MG63 (cell line): ENCODE measurements at places on chromosomes 5 and 9. TPM values are rescaled to one million over a fixed set of nuclear protein-coding genes. Genes with fewer than 3 reads are reported as not detected.
A peak's percentile ranks its signal among the peaks of the same experiment; 100 is the strongest.

The EEIG1 gene
- 10.3 and 11.8 TPM in 2 replicates for total RNA-seq

The ADAMTSL2 gene
- 0.10 and 0.72 TPM in 2 replicates for total RNA-seq

- no peak for DNase-seq
Observed at GRCh38 chr9:136565086-136565714, 19.4 kb upstream of the NOTCH1 start.

The CDC14B gene
- total RNA-seq: 4.0 and 14.8 TPM in 2 replicates

DNA sequence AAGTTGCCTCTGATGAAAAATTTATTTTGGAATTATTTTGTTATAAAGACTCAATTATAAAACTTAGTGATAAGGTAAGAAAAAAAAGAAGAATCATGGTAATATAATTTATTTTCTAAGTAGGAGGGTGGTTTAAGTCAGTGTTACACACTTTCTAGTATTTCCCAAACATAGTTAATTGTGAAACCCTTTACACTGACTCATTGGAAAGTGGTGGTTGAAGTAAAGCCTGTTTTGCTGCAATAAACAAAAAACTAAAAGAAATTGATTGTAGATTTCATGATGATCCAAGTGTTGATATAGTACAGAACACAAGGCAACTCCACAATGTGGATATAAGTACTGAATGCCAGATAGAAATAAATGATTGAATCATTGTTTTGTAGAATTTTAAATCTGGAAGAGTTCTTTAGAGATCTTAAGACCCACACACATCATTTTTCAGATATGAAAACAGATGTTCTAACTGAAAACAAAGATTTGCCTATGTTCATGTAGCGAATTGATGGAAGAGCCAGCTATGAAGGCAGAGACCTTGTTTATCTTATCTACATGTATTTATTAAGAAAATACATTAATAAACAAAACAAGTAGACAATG, 539.8 kb downstream of the PRELID2 start:
- no peak for DNase-seq

DNA sequence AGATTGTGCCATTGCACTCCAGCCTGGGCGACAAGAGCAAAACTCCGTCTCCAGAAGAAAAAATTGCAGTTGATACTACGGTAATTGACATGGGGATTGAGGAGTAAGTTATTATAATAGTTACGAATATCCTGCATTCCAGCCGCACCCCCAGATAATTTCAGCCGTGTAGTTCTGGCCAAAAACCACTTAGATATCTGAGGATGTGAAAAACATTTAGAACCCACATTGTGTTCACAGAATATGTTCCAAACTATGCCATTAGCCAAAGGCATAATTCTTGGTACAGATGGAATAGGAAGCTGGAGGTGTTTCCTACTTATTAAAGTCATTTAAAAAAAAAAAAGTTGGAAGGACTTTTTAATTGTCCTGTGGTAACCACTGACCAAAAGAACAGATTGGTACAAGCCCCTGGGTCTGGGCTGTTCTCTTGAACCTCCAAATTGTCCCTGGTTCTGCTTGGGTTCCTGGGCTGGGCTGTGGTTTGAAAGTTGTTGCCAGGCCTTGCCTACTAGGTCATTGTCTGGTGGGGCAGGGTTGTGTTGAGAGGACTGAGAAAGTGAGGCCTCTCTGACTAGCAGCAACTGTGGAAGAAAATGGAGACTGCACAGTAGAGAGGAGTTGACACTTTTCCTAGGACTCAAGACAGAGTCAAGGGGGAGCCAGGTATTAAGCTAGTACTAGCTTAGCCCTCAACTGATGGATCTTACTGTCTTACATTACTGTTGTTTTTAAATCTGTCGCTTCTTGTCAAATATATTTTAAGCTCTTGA, 198.8 kb downstream of the NR3C1 start:
- DNase-seq: peak; percentile 31

The TAF1L gene
- total RNA-seq: not detected in 2 replicates

DNA sequence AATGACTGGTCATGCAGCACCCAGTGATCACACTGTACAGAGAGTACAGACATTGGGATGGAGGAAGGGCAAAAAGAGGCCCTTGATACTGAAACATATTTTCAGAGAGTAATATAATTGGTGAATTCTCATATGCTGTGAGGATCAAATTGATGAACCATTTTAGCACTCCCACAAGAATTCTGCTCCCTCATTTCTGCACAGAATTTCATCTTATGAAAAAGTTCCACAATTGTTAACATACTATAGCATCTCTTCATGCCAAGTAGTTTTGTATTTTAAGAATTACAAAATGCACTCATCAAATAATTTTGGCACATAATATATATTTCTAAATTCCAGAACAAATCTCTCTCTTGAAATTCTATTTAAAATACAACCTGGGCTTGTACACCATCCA, 351.2 kb downstream of the PDE4D start:
- DNase-seq: no peak

The NCS1 gene
- total RNA-seq: 16.6 and 34.4 TPM in 2 replicates

DNA sequence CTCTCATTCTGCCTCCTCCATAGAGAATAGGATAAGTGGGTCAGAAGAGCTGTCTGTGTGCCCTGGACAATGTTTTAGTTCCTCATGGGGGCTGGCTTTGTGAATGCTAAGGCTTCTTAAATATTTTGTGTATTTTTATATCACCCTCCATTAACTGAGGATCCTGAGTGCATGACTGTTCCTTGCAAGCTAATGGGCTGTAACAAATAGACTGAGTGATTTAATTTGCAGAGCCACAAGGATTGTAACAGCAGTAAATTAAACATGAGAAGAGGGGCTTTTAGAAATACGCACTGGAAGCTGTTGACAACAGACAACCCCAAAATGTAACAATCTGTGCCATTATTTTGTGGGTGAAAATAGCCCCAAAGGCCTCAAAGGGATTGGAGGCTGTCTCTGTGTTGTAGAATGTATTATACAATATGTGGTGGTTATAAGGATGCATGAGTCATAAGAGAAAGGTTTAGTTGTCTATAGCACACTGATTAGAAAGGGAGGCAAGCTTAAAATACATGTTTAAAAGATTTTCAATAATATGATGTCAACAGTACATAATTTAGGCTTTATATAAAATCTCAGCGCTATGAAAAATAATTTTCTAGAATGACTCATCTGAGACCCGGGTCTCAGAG, 152.7 kb upstream of the ACTBL2 start:
- no peak for DNase-seq

The RRAGA gene
- total RNA-seq: 253 and 254 TPM in 2 replicates

- peak; percentile 11 for DNase-seq
Observed at GRCh38 chr9:74663439-74663838, 166.3 kb downstream of the RORB start.

DNA sequence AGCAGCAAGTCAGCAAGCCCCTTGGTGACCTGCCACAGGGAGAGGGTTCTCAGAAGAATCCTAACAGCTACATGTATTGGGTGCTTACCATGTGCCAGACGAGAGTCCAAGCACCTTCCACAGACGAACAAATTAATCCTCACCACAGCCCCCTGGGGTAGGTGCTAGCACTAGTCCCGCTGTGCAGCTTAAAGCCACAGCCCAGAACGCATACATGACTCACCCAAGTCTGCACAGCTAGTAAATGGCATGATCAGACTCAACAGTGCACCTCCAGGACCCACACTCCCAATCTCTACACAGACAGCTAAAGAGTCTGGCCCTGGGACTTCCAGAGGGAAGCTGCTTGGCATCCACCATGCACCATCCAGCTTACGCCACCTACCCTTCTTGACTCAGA, 111.5 kb downstream of the PAX5 start:
- DNase-seq: peak; percentile 71

- DNase-seq: no peak
Observed at GRCh38 chr5:143448518-143448917, 45.0 kb upstream of the NR3C1 start.

- DNase-seq: no peak
Observed at GRCh38 chr5:124728968-124729332, 17.5 kb downstream of the ZNF608 start.

DNA sequence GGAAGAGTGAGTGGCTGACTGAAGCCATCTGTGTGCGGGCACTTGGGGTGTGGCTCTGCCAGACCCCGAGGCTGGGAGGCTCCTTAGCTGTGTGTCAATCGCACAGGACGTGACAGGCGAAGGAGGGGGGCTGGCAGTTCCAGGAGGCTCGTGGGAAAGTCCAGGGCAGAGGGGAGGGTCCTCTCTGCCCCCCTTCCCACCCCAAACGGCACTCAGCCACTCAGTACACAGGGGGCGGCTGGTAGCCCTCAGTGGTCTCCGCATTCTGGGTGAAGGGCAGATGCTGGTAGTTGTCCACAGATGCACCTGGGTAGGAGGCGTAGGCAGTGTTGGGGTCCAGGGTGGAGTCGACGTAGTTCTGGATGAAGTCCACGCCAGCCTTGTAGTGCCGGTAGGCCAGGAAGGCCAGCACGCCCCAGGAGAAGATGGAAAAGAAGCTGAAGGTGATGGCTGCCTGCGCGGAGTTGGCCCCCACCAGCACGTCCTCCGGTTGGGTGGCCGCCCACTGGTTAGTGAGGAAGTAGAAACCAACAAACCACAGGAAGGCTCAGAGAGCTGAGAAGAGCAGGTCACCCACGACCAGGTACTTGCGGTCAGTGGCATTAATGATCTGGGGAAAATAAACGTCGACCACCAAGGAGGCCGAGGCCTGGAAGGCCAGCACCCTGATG, 85.4 kb upstream of the CEP78 start:
- DNase-seq: no peak

DNA sequence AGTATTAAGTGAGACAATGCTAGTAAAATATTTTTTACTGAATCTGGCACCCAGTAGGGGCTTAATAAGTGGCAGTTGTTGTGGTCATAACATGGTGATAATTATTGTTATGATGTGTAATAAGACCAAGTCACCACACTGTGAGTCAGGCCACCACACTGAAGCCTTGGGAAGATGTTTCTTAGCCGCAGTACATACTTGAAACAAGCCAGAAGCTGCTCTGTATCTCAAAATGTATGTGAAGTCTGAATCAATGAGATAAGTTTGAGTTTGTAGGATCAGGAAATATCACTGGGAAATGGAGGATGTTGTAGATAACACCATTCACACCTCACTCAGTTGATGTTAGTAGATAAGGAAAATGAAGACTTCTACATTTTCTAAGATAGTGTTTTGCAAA, 51.3 kb upstream of the PTPN3 start:
- no peak for DNase-seq

The HTR4 gene
- not detected in 2 replicates for total RNA-seq

The BARX1 gene
- total RNA-seq: 170 and 176 TPM in 2 replicates

DNA sequence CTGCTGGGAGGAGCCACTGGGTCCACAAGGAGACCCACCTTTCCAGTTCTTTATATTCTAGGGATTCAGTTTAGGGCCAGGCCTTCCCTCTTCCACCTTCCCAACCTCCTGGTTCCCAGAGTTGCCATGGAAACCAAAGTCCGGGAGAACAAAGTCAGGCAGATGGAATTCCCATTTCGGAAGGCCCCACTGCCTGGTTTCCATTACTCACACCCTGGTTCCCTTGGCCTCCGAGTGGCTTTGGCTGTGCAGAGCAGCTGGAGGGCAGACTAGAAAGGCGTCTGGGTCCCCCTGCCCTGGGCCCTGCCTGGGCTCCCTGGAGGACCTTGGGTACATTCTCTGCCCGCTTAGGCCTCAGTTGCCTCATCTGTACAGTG, 136.1 kb downstream of the RGS3 start:
- DNase-seq: peak; percentile 86

GRCh38 chr5:147310059-147310704, 75.4 kb downstream of the STK32A start:
- peak; percentile 95 for DNase-seq

The FYB1 gene
- not detected in 2 replicates for total RNA-seq

GRCh38 chr5:138711087-138711486, 42.1 kb upstream of the CTNNA1 start:
- DNase-seq: no peak

The ANKRD18A gene
- 0.07 TPM in 1 of 2 replicates, not detected in the other for total RNA-seq

DNA sequence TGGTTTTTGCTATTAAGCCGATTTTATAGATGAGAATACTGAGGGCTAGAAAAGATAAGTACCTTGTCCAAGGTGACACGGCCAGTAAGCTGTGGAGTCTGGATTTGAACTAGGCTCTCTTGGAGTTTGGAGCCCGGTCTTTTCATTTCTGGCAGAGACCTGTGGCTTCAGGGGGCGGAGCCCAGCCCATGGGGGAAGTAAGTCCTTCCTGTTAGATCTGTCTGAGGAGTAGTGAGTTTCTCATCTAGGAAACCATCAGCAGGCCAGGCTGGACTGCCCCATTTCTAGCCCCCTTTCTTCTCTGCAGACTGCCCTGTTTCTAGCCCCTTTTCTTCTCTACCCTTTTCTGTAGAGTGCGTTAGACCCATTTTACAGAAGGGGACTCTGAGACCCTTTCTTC, 521 bp upstream of the PTGS1 start:
- DNase-seq: no peak

DNA sequence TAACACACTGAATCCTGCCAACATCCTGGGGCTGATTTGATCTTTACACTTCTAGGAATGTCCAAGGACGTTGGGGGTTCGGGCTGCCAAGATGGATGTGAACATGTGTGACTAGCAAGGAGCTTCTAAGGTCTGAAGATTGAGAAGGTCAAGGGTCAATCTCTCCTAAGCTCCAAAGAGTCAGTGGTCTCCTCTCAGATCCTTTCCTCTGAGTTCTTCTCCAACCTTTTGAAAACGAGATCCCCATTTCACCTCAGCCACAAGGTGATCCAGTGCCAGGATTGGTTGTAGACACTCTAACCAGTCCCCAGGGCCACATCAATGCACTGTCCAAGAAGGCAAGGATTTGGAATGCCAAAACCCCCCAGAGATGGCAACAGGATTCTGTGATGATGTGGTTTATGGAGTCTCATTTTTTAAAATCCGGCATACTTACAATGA, 266.8 kb downstream of the NDUFS4 start:
- no peak for DNase-seq

DNA sequence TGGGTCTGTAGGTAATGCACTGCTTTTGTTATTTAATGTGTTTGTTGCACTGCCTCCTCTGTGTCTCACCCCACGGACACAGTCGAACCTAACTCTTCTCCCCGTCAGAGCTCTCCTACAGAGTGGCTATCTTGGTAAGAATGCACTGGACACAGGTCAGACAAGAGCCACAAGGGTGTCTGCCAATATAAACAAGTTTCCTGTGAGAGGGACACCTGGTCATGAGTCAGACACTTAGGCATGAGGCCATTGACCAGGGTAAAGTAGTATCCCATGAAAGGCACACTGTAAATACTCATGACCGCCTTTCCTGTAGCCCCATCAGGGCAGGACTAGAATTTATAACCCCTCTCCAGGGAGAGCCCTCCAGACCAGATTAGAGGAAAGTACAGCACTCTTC, 115.5 kb downstream of the SLC12A2 start:
- peak; percentile 32 for DNase-seq

The SLC24A2 gene
- total RNA-seq: not detected in 2 replicates

GRCh38 chr5:120368923-120369715, 95.0 kb upstream of the PRR16 start:
- DNase-seq: no peak

GRCh38 chr5:122871661-122872060, 26.2 kb downstream of the SNX24 start:
- DNase-seq: no peak
